NCI-H2081 (cell line): ENCODE measurements at places on chromosomes 1 and 21.
A peak's percentile ranks its signal among the peaks of the same experiment; 100 is the strongest.

GRCh38 chr1:221994939-221995338 is 253.1 kb upstream of the DUSP10 start:
- DNase-seq: no peak

DNA sequence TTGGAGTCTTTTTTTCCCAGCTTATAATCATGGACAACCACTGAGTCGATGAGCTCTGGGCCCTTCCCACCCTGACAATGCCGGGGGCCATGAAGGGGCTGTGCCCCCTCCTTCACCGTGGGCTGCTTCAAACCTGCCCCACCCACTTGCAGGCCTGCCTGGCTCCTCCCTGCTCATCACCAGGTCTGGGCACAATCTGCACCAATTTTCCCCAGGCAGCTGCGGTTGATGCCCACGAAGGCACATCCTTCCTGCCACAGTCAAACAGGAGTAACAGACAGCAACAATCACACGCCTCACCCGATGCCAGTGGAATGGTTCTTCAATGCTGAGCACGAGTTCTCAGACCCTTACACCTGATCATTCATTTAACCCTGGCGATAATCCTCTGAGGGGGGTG is 18.9 kb downstream of the PGLYRP3 start:
- no peak for DNase-seq

- peak; percentile 73 for DNase-seq
Measured at GRCh38 chr1:40392221-40392620, 18.7 kb downstream of the SMAP2 start.

- no peak for DNase-seq
Measured at GRCh38 chr1:108601708-108602410, 42.0 kb downstream of the EEIG2 start.

DNA sequence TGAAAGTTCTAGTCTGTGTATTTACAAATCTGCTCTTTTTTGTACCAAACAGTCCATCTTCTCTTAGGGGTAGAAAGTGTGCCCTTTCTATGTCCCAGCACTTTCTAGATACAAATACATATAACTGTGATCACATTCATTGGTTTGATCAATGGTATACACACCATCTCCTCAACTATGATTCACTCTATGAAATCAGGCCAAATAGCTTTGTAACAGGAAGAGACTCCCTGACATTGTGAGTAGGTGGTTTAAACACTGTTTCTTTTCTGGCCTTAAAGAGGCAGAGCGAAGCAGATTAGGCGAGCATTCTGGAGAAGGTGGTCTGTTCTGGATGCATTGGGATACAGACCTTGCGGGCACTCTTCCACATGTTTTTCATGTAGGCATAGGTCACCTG is 39.3 kb upstream of the EXOSC10 start:
- DNase-seq: no peak

- DNase-seq: no peak
Measured at GRCh38 chr1:101262630-101263348, 26.0 kb downstream of the S1PR1 start.

DNA sequence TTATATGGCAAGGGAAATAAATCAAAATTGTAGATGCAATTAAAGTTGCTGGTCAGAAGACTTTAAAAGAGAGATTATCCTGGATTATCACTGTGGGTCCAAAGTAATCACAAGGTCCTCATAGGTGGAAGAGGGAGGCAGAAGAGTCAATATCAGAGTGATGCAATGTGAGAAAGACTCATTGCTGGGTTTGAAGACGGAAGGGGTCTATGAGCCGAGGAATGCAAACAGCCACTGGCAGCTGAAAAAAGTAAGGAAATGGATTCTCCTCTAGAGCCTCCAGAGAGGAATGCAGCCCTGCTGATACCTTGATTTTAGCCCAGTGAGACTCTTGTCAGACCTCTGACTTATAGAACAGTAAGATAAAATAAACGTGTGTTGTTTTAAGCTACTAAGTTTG is 59.8 kb upstream of the MUTYH start:
- no peak for DNase-seq

- no peak for DNase-seq
Measured at GRCh38 chr1:192580351-192580962, 4.9 kb downstream of the RGS1 start.

DNA sequence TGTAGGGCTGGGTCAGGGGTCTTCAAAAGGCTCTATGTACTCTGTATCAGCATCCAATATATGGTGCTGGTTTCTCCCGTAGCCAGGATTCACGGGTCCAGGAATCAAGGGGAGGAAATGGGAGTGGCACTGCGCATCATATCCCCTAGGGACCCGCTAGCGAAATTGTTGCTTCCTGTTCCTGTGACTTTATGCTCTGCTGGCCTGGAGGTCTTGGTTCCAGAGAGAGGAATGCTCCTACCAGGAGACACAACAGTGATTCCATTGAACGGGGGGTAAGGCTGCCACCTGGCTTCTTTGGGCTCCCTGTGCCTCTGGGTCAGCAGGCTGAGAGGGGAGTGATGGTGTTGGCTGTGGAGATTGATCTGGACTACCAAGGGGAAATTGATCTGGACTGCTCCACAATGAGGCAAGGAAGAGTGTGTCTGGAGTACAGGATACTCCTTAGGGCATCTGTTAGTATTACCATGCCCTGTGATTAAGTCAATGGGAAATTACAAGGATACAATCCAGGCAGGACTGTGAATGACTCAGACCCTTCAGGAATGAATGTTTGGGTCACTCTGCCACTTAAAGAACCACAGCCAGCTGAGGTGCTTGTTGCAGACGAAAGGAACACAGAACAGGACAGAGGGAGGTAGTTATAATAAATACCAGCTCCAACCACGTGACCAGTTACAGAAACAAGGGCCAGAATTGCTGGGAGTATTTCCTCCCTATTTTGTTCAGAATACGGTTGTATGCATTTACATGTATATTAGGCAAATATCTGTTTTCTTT is 10.2 kb downstream of the SPSB1 start:
- no peak for DNase-seq

GRCh38 chr1:184199036-184199435 is 147.5 kb downstream of the TSEN15 start:
- no peak for DNase-seq

DNA sequence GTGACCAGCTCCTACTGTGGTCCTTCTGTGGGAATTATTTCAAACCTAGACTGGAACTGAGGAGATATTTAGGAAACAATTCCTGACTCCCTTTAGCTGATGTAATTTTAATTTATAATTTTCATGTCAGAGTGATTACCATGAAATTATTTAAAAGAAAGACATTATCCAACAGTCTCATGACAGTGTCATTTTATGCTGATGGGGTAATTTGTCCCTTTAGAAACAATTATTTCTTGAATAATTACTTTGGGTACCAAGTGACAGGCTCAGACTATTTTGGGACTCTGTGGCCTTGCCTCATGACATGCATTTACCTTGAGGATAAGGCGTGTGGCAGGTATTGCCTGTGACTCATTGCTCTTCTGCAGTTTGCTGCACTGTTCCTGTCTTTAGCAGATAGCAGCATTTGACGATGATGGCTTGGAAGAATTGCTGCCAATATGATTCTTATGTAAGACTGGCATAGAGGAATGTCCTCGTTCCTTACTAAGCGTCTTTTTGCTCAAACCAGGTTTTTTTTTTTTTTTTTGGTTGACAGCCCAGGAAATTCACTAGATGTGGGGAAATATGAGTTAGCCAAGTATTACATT is 206.0 kb upstream of the HMCN1 start:
- DNase-seq: no peak

DNA sequence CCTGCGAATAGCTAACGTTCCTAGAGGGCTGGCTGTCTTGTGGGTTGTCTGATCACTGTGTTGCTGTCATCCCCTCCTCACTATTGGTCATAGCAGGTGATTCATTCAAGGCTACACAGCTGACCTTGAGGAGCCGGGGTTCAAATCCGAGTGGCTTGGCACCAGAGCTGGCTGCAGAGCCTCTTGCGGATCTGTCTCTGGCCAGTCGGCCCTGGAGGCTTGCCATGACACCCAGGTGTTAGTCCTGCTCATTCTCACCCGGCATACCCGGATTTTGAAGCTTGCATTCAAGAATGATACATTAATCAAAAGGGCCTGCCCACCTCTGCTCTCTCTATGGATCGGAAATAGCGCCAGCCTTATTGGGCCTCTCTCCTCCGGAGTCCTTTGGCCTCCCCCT is 110.4 kb downstream of the DHRS3 start:
- no peak for DNase-seq

- no peak for DNase-seq
Measured at GRCh38 chr1:2921970-2922686, 99.1 kb upstream of the ACTRT2 start.

- peak; percentile 46 for DNase-seq
Measured at GRCh38 chr1:39657923-39658485, 13.9 kb downstream of the NT5C1A start.

- no peak for DNase-seq
Measured at GRCh38 chr1:16167331-16168143, 11.7 kb upstream of the EPHA2 start.

DNA sequence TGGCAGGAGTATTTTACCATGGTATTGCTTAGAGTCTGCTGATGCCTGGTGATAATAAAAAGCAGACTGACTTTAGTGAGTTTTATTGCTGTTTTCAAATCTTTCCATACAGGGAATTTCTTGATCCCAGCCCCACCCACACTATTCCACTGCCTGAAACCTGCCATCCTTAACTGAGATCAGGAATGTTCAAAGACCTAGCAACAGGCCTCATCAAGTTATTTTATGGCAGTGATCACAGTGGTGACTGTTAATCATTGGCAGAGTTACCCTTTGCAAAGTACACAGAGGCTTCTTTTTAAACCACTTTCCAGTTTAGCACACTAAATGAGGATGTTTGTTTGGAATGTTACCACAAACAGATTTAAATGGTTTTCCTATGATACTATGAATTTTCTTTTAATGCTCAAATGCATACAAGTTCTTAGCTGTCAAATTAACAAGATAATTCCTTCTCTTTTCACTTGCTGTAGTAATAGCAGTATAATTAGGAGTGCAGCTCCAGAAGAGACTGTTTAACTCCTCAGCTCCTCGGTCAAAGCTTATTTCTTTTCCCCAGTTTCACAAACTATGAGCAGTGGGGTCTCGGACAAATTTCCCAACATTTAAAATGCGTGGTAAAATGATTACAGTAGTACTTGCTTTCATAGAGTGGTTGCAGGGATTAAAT is 69.9 kb upstream of the USP25 start:
- DNase-seq: no peak

- no peak for DNase-seq
Measured at GRCh38 chr1:173862769-173863223, 5.0 kb downstream of the GAS5 start.

GRCh38 chr1:2181752-2182151 is 12.8 kb downstream of the FAAP20 start:
- no peak for DNase-seq

GRCh38 chr1:94039871-94040569 is 80.9 kb downstream of the ABCA4 start:
- no peak for DNase-seq

GRCh38 chr1:181674617-181675016 is 191.3 kb downstream of the CACNA1E start:
- no peak for DNase-seq

- no peak for DNase-seq
Measured at GRCh38 chr1:175433532-175434282, 241.1 kb upstream of the KIAA0040 start.

- DNase-seq: no peak
Measured at GRCh38 chr1:207070811-207071210, 17.7 kb downstream of the PFKFB2 start.

DNA sequence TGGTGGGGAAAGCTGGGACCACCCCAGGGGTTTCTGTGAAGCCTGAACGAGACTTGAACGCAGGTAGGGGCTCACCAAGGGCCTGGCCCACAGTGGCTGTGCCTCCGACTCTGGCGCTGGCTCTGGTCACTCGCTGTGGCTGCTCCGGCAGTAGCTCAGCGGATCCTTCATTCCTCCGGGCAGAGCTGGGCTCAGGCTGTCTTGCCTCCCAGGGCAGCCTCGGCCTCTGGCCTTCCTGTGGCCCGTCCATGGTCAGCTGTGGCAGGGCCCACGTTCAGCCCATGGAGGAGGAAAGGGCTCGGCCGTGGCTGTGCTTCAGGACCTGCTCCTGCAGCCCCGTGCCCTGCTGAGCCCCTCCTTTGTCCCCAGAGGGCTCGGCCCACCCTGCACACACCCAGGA is 162.9 kb upstream of the C1orf174 start:
- DNase-seq: no peak

GRCh38 chr1:97051823-97052222 is 330.2 kb downstream of the PTBP2 start:
- no peak for DNase-seq

- DNase-seq: no peak
Measured at GRCh38 chr21:21231913-21232312, 233.7 kb downstream of the NCAM2 start.

- no peak for DNase-seq
Measured at GRCh38 chr1:157033357-157033876, 12.1 kb downstream of the ARHGEF11 start.

GRCh38 chr1:170448661-170449158 is 83.3 kb upstream of the GORAB start:
- DNase-seq: no peak

GRCh38 chr1:210850556-210850955 is 283.4 kb downstream of the KCNH1 start:
- DNase-seq: no peak

- no peak for DNase-seq
Measured at GRCh38 chr1:42114229-42114628, 39.0 kb upstream of the GUCA2B start.

DNA sequence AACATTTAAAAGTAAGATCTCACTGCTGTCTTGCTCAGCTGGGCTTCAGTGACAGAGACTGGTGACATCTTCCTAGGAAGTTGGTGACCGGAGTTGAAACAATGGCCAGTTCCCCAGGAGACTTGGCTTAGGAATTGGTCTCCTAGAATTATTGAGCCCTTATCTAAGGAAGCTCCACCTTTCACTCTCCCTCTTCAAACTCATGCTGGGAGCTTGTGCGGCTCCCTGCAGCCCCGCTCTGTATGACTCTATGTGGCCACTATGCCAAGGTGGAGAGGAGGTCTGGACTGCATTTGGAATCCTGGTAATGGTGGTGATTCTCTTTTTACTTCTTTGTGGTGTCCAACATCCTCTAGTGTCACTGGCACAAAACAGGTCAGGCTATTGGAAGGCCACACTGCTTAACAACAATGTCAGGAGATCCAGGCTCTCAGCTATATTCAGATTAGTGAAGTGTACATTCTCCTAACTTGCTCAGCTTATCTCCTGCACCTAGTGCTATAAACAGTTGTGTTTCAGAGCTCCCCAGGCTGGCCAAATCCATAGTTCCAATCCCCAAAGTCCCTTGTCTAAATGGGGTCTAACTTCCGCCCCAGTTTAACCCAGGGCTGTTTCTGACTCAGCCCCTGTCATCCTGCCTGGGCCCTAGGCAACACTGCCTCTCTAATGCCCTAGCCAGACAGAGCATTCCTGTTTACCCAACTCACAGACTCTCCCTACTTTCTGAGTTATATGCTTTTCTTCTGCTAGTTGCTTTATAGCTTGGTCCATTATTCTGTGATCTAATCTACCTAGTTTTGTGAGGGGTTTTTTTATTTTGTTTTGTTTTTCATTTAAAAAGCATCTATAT is 18.3 kb downstream of the ATP2B4 start:
- DNase-seq: no peak

- DNase-seq: no peak
Measured at GRCh38 chr21:43270800-43271301, 102.0 kb downstream of the CRYAA start.

GRCh38 chr1:156464335-156464734 is 36.2 kb downstream of the MEF2D start:
- no peak for DNase-seq
